ENCODE measurements at places on chromosomes 2 and 18.

GRCh38 chr18:44638034-44638540 is 42.6 kb upstream of the SETBP1 start:
- no peak overlapping the region for H3K4me3 ChIP-seq
- no peak overlapping the region for H3K27ac ChIP-seq
- peaks cover 6% of the 10 kb centered on the region for H3K4me1 ChIP-seq

DNA sequence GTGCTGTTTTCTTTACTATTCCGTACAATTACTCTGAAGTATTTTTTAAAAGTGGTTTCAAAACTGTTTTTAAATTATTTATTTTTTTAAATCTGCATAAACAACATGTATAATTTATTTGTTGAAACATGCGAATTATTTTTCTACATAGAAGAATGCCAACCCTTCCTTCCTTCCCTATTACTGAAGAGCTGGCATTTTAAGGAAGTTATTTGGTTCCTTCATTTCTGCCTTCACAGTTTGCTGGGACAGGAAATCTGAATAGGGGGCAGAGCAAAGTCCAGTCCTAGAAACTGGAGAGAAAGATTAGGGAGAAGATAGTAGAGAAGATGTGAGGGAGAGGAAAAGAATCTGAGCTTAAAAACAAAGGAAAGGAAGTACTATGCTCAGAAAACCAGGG is 146.7 kb upstream of the ACVR2A start:
- H3K27ac ChIP-seq = no peak overlapping the region
- no peak overlapping the region for H3K4me3 ChIP-seq
- no peak for DNase-seq
- H3K4me1 ChIP-seq = no peaks in the 10 kb centered on the region

DNA sequence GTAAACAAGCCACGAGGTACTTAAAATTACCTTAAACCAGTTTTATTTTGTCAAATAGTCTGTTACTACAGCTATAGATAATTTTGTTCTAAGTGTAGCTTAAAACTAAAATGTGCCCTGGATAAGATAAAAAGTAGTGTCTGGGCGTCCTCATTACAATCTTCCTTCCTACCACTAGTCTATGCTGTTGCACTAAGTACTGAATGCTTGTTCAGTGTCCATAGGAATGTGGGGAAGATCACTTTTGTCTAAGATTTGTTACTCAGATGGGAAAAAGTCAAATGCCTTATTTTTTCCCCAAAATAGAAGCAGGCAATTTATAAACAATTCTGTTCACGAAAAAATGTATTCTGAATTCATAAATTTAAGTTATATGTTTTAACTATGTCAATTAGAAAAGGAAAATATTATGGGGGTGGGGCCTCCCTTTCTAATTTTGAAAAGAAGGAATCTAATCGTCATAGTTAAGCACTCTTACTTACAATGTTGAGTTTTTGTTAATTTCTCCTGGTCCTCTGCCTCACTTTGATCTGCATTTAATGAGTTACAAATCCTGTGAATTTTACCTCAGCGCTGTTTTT is 140.4 kb upstream of the VRK2 start:
- peak; percentile 27 for DNase-seq
- peaks cover 16% of the 10 kb centered on the region for H3K4me1 ChIP-seq
- peaks cover 10% of the 10 kb centered on the region for H3K36me3 ChIP-seq

DNA sequence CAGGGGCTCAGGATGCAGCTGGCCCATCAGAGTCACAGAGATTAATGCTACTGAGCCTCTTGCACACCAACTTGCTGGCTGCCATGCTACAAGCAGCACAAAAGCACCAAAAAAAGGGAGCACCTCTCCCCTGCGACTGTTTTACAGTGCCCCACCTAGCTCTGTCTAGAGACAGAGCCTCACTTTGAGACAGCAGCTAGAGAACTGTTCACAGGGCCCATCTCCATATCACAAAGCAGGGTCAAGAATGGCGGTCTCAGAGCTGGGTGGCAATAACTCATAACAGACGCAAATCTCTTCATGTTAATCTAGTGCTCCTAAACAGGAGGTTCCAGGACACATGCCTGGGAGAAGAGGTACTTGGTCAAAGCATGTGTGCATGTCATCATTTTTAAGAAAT is 953.0 kb downstream of the DCDC2C start:
- H3K4me1 ChIP-seq = peaks cover 11% of the 10 kb centered on the region
- no peaks in the 10 kb centered on the region for H3K36me3 ChIP-seq
- H3K27me3 ChIP-seq = no peaks in the 10 kb centered on the region

DNA sequence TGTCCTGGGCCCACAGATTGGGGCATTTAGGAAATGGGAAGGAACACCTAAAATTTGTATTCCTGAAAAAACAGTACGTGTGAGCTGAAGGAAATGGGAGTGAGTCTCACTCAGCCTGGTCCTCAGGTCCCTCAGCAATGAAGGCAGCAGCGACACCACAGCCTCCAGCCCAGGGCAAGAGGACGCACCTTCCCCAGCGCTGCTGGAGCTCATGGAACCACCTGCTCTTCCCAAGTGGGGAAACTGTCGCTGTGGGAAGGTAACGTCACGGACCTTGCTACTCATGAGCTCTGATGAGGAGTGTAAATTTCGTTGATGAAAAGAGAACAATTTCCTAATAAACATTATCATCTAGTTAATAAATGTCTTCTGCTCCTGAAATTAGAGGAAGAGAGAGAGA is 323.6 kb downstream of the EIPR1 start:
- H3K4me1 ChIP-seq = no peaks in the 10 kb centered on the region
- H3K36me3 ChIP-seq = peaks cover 3% of the 10 kb centered on the region
- H3K27me3 ChIP-seq = no peaks in the 10 kb centered on the region

- H3K27me3 ChIP-seq = no peaks in the 10 kb centered on the region
- DNase-seq = no peak
- H3K4me3 ChIP-seq = no peak overlapping the region
- peaks cover 2% of the 10 kb centered on the region for H3K36me3 ChIP-seq
Observed at GRCh38 chr2:28755421-28755820, 3.8 kb downstream of the PPP1CB start.

GRCh38 chr2:150182566-150183235 is 304.8 kb downstream of the RND3 start:
- no peaks in the 10 kb centered on the region for H3K27me3 ChIP-seq
- H3K4me1 ChIP-seq = no peaks in the 10 kb centered on the region
- no peak overlapping the region for H3K27ac ChIP-seq
- no peak overlapping the region for H3K4me3 ChIP-seq
- no peaks in the 10 kb centered on the region for H3K36me3 ChIP-seq
- DNase-seq = no peak

DNA sequence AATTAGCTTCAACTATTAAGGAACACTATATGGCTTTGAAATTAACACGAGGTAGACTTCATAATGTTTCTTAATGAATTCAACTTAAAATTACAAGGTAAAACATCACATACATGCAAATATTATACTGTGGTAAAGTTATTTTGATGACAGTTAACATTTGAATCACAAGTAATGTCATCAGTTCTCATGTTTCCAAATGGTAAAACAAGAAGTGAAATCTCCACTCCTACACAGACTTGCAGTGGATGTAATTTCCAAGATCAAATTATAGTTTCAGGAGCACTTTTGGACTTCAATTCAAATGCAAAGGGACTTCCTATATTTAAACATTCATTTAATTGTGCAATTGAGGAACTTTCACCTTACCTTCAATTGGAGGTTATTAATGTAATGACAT is 39.1 kb downstream of the C18orf54 start:
- H3K4me3 ChIP-seq = no peak overlapping the region
- H3K4me1 ChIP-seq = no peaks in the 10 kb centered on the region
- no peak overlapping the region for H3K27ac ChIP-seq
- H3K36me3 ChIP-seq = no peaks in the 10 kb centered on the region
- peaks cover 2% of the 10 kb centered on the region for H3K27me3 ChIP-seq

GRCh38 chr2:84880645-84881521 is at the start of gene TRABD2A:
Gene TRABD2A, minus strand, starts transcription at chr2:84881084. Its CDS starts 45 bp downstream, at chr2:84881039.
- DNase-seq = peak; percentile 44
- peak within 1 kb of the TSS; percentile 70 for H3K27ac ChIP-seq
- peak within 1 kb of the TSS; percentile 97 for H3K4me3 ChIP-seq
- H3K36me3 ChIP-seq = no peaks in the 10 kb centered on the region
- H3K27me3 ChIP-seq = no peaks in the 10 kb centered on the region

GRCh38 chr2:126784045-126784444 is 114.6 kb upstream of the TEX51 start:
- no peaks in the 10 kb centered on the region for H3K36me3 ChIP-seq
- H3K4me3 ChIP-seq = no peak overlapping the region
- DNase-seq = no peak
- peaks cover 11% of the 10 kb centered on the region for H3K27me3 ChIP-seq
- H3K4me1 ChIP-seq = no peaks in the 10 kb centered on the region

GRCh38 chr18:33201509-33201926 is 239.0 kb downstream of the CCDC178 start:
- peaks cover 9% of the 10 kb centered on the region for H3K27me3 ChIP-seq
- peaks cover 2% of the 10 kb centered on the region for H3K4me1 ChIP-seq
- DNase-seq = no peak
- no peak overlapping the region for H3K4me3 ChIP-seq

GRCh38 chr2:121075641-121076497 is 209.1 kb downstream of the TFCP2L1 start:
- H3K4me3 ChIP-seq = no peak overlapping the region
- H3K27me3 ChIP-seq = peaks cover 17% of the 10 kb centered on the region
- no peaks in the 10 kb centered on the region for H3K36me3 ChIP-seq
- no peak overlapping the region for H3K27ac ChIP-seq
- peaks cover 5% of the 10 kb centered on the region for H3K4me1 ChIP-seq
- DNase-seq = no peak

DNA sequence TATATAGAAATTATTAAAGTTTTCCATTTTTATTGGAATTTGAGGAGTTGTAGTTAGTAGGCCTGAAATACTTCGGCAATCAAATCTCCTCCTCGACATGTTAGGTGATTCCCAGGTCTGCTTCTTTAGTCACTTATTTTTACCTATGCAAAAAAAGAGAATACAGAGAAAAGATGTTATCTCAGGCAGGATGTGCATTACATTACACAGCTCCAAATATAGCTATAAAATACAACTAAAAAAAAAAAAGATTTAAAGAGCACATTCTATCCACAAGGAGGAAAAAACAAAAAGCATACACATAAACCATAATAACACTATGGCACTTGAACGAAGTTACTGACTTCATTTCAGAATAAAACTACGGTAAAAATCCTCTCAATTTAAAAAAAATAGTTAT is 8.1 kb downstream of the STK17B start:
- H3K4me1 ChIP-seq = peaks cover 42% of the 10 kb centered on the region
- peak overlapping the region; percentile 73 for H3K4me3 ChIP-seq
- peaks cover 24% of the 10 kb centered on the region for H3K36me3 ChIP-seq

GRCh38 chr18:22325396-22325795 is 92.3 kb downstream of the CTAGE1 start:
- H3K4me3 ChIP-seq = no peak overlapping the region
- H3K27me3 ChIP-seq = peaks cover 2% of the 10 kb centered on the region
- no peaks in the 10 kb centered on the region for H3K36me3 ChIP-seq
- DNase-seq = no peak
- no peak overlapping the region for H3K27ac ChIP-seq

DNA sequence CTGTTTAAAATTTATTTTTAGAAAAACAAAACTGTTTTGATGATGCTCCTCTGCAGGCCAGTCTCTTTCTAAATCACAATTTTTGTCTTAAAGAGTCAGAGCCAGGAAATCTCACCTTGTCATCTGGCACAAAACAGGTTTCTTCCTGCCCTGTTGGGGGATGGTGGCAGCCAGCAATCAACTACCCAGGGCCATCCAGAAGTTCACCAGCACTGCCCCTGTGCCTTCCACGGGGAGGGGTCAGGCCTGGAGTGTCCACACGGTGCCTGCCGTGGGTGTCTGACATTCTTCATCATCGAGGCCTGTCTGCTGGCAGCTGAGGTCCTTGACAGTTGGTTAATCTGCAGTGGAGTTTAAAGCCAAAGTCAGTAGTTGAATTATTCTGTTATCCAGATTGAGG is 40.0 kb upstream of the BMP10 start:
- no peak overlapping the region for H3K4me3 ChIP-seq
- no peaks in the 10 kb centered on the region for H3K27me3 ChIP-seq
- no peak for DNase-seq
- no peak overlapping the region for H3K27ac ChIP-seq
- peaks cover 25% of the 10 kb centered on the region for H3K4me1 ChIP-seq
- H3K36me3 ChIP-seq = no peaks in the 10 kb centered on the region

GRCh38 chr2:173981520-173981919 is 16.3 kb upstream of the SP3 start:
- H3K4me1 ChIP-seq = peaks cover 2% of the 10 kb centered on the region
- DNase-seq = no peak
- no peak overlapping the region for H3K27ac ChIP-seq
- peaks cover 2% of the 10 kb centered on the region for H3K36me3 ChIP-seq
- no peak overlapping the region for H3K4me3 ChIP-seq

- H3K27me3 ChIP-seq = peaks cover 14% of the 10 kb centered on the region
- no peak for DNase-seq
- H3K36me3 ChIP-seq = no peaks in the 10 kb centered on the region
- no peaks in the 10 kb centered on the region for H3K4me1 ChIP-seq
Observed at GRCh38 chr18:10010611-10011015, 96.8 kb downstream of the VAPA start.

DNA sequence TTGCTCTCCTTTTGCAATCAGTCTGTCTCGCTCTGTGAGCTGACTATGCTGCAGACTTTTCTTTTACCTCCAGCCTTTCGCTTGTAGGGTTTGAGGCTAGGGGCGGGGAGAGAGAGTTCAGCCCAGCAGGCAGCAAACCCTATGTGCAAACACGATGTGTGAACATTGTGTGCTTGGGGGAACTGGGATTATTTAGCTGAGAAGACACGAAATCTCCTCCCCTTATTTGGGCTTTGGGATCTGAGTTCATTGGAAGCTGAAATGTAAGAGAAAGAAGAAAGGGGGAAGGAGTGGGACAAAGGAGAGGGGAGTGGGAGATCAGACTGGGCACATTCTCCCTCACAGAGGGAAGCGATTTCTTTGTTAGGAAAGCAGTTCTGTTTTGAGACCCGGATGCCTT is 189.6 kb upstream of the TNP1 start:
- no peaks in the 10 kb centered on the region for H3K36me3 ChIP-seq
- DNase-seq = no peak
- H3K27me3 ChIP-seq = peaks cover 12% of the 10 kb centered on the region
- H3K4me1 ChIP-seq = no peaks in the 10 kb centered on the region
- H3K27ac ChIP-seq = no peak overlapping the region

- H3K27me3 ChIP-seq = no peaks in the 10 kb centered on the region
- H3K36me3 ChIP-seq = no peaks in the 10 kb centered on the region
- H3K4me3 ChIP-seq = no peak overlapping the region
Observed at GRCh38 chr2:133682347-133682746, 114.1 kb upstream of the NCKAP5 start.

- peaks cover 9% of the 10 kb centered on the region for H3K4me1 ChIP-seq
- no peak overlapping the region for H3K4me3 ChIP-seq
- H3K27ac ChIP-seq = no peak overlapping the region
- no peaks in the 10 kb centered on the region for H3K36me3 ChIP-seq
Observed at GRCh38 chr2:40367032-40367431, 84.9 kb downstream of the SLC8A1 start.

DNA sequence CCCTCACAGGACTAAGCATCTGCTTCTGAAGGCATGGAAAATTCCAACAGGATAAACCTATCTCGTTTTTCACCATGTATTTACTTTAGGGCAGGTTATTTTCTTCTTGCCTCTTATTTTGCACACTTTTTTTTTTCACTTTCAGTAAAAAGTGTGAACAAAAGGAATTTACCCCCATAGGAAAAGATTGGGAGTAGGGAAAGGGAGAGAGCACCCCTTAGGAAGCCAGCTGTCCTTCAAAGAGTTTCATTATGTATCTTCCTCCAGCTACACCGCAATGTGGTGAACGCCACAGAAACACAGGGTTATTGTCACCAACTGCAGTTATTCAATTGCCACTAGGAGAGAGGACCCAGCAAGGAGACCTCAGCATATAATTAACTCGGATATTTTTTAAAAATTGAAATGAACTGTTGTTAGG is 286.2 kb upstream of the VRK2 start:
- peak overlapping the region; percentile 16 for H3K27ac ChIP-seq
- no peaks in the 10 kb centered on the region for H3K27me3 ChIP-seq
- no peaks in the 10 kb centered on the region for H3K36me3 ChIP-seq
- H3K4me1 ChIP-seq = peaks cover 22% of the 10 kb centered on the region
- peak overlapping the region; percentile 70 for H3K4me3 ChIP-seq

Data from memory B cell (primary cell).